ENCODE measurements at places on chromosomes 4 and X. TPM values are rescaled to one million over a fixed set of nuclear protein-coding genes. Genes with fewer than 3 reads are reported as not detected.

The PARM1 gene
- 60.9 TPM for total RNA-seq

The RAB9B gene
- 13.8 TPM for total RNA-seq

The ARHGAP10 gene
- total RNA-seq: 123 TPM

DNA sequence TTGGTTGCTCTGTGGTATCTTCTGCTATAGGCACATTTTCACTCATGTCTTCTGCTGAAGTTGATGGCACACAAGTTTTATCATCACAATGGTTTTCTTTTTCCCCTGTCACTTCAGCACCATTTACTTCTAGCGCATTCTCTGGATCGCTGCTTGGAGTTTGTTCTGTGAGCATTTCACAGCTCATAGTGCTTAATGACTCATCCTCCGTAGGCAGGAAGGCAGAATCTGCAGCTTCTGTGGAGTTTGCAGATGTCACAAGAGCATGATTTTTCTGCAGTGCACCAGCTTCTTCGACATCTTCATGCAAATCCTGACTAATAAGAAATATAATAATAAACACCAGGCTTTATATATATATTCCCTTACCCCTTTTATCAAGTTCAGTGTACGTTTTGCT, 83.6 kb downstream of the CHM start:
- no peak overlapping the region for H3K27ac ChIP-seq
- no peak for DNase-seq
- no peaks in the 10 kb centered on the region for H3K4me1 ChIP-seq
- peaks cover 4% of the 10 kb centered on the region for H3K36me3 ChIP-seq

GRCh38 chr4:165462009-165462408, 83.2 kb downstream of the CPE start:
- H3K27ac ChIP-seq: peak overlapping the region; percentile 33
- H3K4me3 ChIP-seq: no peak overlapping the region
- H3K4me1 ChIP-seq: peaks cover 11% of the 10 kb centered on the region
- no peak for DNase-seq

DNA sequence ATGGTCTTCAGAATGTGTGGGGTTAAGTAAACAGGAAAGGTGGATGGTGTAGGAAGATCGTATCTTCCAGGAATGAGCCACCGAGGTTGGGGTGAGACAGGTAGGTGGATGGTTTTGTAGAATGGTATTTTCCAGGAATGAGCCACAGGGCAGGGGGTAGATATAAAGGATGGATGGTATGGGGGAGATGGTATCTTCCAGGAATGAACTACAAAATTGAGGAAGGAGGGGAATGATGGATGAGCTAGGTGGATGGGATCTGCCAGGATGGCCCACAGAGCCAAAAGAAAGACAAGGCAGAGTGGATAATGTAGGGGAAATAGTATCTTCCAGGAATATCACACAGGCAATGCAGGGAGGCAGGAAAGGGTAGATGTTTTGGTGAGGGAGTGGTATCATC, 60.0 kb downstream of the MAOA start:
- H3K27me3 ChIP-seq: no peaks in the 10 kb centered on the region
- peaks cover 13% of the 10 kb centered on the region for H3K36me3 ChIP-seq
- no peak overlapping the region for H3K27ac ChIP-seq

DNA sequence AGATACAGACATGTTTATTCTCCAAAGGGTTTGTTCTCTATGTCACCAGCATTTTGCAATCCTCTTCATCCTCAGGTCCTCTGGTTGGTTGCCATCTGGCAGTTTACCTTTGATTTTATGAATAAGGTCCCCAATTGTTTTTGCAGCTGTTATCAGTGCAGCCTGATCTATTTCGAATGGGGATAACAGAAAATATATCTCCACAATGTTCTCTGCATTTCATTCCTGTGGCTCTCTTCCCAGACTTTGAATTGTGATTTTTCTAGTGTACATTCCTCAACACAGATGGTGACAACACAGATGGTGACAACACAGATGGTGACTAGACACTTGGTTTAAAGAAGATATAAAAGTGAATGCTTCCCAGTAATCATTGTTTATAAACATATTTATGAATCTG, 74.1 kb downstream of the FBXO8 start:
- H3K36me3 ChIP-seq: no peaks in the 10 kb centered on the region
- H3K27me3 ChIP-seq: no peaks in the 10 kb centered on the region
- H3K4me3 ChIP-seq: no peak overlapping the region

The F8A3 gene
- total RNA-seq: 23.5 TPM

GRCh38 chrX:53678667-53679066, 7.9 kb downstream of the HUWE1 start:
- H3K36me3 ChIP-seq: peaks cover 5% of the 10 kb centered on the region
- no peak overlapping the region for H3K27ac ChIP-seq
- peaks cover 9% of the 10 kb centered on the region for H3K4me1 ChIP-seq
- H3K27me3 ChIP-seq: no peaks in the 10 kb centered on the region
- no peak for DNase-seq
- H3K4me3 ChIP-seq: no peak overlapping the region

DNA sequence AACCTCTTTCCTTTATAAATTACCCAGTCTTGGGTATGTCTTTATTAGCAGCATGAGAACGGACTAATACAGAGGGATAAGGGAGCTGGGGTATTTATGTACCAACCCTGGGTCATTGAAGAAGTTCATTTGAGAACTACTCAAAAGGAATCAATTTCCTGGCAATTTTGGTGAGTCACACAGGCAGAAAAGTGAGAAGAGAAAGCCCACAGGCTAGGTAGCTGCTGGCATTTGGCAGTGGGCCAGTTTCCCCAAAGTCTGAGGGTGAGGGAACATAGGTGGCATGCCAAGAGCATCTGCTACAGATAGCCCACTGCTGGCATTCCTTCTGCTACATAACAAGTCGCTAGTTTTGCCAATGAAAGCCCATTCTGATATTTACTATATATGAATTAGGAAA, 411.2 kb downstream of the MID1IP1 start:
- no peak overlapping the region for H3K4me3 ChIP-seq
- no peak for DNase-seq
- H3K4me1 ChIP-seq: no peaks in the 10 kb centered on the region
- no peaks in the 10 kb centered on the region for H3K27me3 ChIP-seq

GRCh38 chr4:38759113-38759789, 23.5 kb downstream of the TLR10 start:
- peak overlapping the region; percentile 31 for H3K27ac ChIP-seq
- no peaks in the 10 kb centered on the region for H3K4me1 ChIP-seq
- no peaks in the 10 kb centered on the region for H3K27me3 ChIP-seq
- H3K36me3 ChIP-seq: no peaks in the 10 kb centered on the region

DNA sequence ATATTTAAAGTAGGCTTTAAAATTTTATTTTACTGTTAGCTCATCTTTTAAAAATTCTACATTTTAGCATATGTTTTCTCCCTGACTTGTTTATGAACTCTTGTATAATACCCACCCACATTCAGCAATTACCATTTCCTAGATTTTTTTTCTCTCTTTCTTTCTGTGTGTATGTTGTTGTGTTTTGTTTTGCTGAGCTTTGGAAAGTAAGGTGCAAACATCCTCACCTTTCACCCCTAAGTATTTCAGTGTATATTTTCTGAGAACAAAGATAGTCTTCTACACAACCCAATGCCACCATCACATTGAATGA, 18.8 kb downstream of the GRPR start:
- H3K27ac ChIP-seq: peak overlapping the region; percentile 45
- no peaks in the 10 kb centered on the region for H3K4me1 ChIP-seq
- no peaks in the 10 kb centered on the region for H3K36me3 ChIP-seq
- H3K4me3 ChIP-seq: no peak overlapping the region

All from sigmoid colon (tissue), 7 donors.